ENCODE measurements at places on chromosomes 12 and 14.

GRCh38 chr12:119008691-119009221 lies 27.4 kb downstream of the SRRM4 start:
- no peak for DNase-seq

- DNase-seq = no peak
These were observed 1.7 kb upstream of the RAD52 start for GRCh38 chr12:951176-951575.

- DNase-seq = no peak
These were observed 12.8 kb downstream of the MAP3K9 start for GRCh38 chr14:70796551-70796950.

DNA sequence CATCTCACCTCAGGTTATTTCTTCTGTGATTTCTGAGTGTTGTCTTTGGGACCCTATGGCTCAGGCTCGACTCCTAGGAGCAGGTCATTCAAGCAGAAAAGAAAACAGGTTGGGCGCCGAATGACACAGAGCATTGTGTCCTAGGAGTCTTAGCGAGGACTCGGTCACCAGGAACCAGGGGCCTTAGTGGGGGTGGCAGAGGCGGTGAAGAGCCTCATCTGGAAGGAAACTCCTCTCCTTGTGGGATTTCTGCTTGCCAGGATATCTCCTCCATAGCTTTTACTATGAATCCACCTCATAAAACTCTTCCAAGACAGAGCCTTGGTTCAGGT lies 630 bp downstream of the PLEKHH1 start:
- DNase-seq = no peak

GRCh38 chr14:69696204-69696527 lies 70.8 kb upstream of the SRSF5 start:
- DNase-seq = no peak

DNA sequence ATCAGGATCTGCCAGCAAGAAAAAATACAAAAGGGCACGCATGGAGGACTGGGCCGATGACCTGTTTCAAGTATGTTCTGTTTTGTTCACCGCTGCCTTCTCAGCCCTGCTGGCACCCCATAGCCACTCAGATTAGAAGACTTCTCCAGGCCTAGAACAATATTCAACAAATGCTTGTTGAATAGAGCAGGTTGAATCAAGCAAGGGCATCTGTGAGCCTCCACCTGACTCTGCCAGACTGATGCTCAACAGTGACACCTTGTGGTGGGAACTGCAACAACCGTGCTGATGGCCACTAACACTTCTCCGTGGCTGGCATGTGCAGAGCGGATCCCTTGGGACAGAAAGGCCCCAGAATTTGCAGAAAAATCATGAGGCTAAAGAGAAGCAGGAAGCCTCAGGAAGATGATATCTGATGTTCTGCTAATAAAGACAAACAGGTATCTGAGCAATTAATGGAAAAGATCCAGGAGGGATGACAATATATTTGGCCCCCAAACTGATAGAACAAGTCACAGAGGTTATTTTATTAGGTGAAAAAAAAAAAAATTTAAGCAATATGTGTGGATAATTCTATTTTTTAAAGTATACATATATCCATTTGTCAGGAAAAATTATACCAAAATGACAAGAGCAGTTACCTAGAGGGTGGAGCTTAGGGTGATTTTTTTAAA lies 114.3 kb downstream of the KSR2 start:
- DNase-seq = peak; percentile 2

DNA sequence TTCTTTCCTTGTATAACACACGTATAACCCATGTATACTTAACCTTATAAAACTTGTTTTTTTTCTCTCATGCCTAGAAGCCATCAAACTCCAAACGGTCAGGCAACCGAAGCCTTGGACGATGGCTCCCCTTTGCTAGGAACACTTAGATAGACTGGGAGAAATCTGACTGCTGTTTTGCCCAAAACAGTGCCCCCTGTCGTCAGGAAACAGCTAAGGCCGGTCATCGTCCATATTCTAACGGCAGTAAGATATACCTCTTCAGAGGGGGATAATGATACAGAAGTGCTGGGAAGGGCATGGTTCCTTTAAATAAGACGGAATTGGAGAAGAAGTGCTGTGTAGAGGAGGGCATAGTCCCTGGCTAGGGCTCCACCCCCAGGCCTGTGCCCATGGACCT lies 130.5 kb downstream of the SLC41A2 start:
- no peak for DNase-seq

- no peak for DNase-seq
These were observed 10.1 kb downstream of the ANO6 start for GRCh38 chr12:45226021-45226420.

DNA sequence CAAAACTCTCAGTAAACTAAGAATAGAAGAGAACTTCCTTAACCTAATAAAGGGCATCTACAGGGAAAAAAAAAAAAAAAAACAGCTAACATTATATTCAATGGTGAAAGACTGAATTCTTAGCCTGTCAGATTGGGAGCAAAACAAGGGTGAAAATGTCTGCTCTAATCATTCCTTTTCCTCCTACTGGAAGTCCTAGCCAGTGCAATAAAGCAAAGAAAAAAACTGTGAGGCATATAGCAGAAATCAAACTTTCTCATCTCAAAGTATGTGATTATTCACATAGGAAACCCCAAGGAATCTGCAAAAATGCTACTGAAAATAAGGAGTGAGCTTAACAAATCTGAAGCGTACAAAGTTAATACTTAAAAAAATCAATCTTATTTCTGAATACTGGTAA lies 170.7 kb downstream of the NUAK1 start:
- no peak for DNase-seq

GRCh38 chr12:70652451-70652850 lies 15.2 kb upstream of the PTPRB start:
- no peak for DNase-seq

- no peak for DNase-seq
These were observed 44.2 kb upstream of the MANSC4 start for GRCh38 chr12:27824126-27824842.

- no peak for DNase-seq
These were observed 413.0 kb downstream of the GXYLT1 start for GRCh38 chr12:41731691-41732090.

DNA sequence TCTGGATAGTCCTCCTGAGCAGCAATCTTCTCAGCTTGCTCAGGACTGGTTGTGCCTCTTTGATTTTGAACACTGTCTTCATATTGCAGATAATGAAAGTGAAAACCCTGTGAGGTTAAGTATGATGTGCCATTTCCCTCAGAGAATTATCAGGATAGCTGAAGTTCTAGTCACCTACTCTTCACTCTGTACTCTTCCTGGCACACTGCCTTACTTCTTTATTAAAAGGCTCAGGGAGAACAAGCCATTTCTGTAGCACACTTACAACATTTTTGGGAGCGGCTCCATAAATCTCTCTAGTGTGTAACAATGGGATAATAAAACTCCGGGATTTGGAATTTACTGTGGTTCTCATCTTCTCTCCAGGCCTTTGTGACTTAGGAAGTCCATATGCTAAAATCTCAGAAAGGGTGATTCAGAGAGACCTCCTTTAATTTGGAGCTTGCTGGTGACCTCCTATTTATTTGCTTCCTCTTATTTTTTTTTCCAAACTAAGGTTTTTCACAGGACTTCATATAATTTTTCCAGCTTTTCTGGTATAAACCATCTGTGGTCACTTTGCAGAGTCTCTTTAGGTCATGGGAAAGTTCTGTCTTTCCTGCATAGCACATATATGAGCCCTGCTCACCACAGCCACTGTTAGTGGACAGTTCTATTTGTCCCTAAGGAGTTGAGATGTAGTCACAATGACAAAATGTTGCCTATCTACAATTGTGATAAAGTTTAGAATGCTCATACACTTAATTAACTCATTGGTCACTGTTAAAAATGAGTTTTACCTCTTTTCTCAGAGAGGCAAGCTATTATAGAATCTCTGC lies 53.5 kb upstream of the LDHB start:
- no peak for DNase-seq

DNA sequence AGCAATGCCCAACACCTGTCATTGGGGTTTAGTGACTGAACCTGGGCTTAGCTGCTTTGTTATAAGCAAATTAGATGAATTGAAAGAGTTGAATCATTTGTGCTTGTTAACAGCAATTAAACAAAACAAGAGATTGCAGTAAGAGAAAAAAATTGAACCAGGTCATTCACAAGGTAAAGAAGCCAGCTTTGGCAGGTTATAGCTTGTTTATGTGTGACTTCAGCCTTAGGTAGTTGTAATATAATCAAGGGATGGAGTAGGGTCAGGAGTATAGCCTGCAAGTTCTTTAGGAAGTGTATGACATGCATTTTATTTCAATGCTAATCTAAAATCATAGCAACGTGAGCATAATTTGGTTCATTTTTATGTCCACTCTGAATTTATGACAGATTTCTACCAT lies 63.4 kb upstream of the PLEKHG3 start:
- no peak for DNase-seq

DNA sequence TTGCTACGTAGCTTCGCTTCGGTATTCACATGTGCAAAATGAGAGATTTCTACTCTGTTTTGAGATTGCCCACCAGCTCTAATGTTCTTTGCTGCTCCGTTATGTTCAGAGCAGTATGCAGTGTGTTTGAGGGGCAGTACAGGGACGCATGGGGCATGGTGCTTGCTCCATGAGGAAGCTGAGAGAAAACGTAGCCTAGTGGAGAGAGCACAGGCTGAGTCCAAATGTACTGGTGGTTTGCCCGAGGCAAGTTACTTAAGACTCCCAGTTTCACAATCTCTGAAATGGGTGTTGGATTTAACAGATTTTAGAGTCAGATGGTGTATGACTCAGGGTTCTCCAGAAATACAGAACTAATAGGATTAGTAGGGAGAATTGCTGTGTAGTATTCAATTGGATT lies 310.5 kb downstream of the ETNK1 start:
- no peak for DNase-seq

DNA sequence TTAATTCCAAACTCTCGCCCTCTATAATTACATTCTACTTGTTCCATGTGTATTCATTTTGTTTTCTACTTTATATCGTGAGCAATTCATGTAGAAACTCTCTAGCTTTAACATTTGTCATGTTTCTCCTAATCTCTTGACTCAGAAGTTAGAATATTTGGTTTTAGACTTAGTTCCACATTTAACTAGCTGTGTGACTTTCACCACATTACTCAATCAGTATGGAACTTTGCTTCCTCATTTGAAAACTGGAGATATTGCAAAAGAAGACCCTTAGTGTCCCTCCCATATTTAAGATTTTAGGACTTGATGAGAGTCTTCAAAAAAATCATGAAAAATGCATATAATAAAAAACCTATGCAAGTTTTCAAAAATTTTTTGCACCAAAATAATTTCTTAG lies 447.5 kb downstream of the GXYLT1 start:
- DNase-seq = no peak

DNA sequence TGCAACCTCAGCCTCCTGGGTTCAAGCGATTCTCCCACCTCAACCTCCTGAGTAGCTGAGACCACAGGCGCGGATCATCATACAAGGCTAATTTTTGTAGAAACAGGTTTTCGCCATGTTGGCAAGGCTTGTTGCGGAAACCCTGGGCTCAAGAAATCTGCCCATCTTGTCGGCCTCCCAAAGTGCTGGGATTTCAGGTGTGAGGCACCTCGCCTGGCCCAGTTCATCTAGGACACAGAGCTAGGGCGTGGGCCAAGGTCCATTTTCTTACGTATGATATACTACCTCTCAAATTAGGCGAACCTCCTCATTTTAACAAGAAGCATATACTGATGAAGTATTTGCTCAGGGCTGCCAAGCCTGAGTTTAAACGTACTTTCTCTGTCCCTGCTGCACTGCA lies 2.1 kb downstream of the RPS29 start:
- DNase-seq = no peak

DNA sequence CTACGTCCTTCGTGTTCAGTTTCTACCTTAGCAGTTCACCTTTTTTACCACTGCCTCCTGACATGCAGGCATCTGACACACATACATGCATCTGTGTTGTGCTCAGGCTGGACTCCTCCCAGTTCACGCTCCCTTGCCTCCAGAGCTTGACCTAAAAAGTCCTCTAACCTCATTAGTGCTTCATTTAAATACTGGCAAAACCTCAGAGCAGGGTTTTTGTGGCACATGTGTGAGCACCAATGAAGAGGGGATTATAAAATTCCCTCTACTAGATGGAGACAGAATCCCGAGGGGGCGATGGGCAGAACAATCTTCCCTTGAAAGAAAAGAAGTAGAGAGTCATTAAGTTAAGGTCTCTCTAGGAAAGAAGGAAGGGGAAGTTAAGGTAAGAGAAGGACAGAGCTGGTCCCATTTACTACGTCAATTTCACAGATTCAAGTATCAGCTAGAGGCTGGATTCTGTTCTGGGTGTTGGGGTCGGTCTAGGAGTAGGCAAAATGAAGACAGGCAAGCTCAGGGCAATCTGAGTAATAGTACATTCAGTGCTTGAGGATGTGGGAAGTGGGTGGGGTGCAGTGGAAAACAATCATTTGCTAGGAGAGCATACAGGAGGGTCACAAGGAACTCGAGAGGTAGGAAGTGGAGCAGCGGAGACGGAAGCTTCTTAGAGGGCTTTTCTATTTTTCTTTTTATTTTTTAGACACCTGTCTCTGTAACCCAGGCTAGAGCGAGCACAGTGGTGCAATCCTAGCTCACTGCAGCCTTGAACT lies 7.5 kb downstream of the HAL start:
- no peak for DNase-seq

DNA sequence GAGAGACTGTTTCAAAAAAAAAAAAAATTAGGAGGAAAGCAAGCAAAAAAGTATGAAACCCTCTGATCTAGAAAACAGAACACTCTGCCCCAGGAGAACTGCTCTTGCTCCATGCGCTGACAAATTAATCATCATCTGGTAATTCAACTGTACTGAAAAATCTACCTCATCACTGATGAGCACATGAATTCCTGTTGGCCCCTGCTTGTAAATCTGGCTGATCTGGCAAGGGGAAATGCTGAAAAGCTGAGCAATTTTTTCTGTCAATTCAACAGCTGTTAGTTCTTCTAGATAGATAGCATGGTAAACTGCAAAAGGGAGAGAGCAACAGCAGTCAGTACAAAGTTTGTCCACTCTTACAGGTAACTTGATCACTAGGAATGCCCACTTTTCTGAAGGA lies 15.2 kb upstream of the CSRNP2 start:
- DNase-seq = no peak

DNA sequence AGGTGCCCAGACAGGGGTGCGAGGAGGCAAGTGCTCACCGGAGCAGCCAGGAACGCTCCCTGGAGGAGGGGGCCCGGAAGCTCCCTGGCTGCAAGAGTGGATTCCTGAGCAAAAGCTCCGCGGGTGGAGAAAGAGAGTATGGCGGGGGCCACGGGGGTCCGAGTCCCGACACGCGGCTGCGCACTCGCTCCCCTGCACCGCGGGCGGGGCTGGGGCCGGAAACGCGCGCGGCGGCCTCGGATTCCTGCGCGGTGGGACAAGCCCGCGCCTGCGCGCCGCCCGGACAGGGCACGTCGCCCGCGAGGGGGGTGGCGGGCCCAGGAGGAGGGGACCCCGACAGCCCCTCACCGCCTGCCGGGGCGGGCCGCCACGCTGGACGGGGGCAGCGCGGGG lies 27.8 kb upstream of the GPR132 start:
- no peak for DNase-seq

- DNase-seq = no peak
These were observed 94.0 kb downstream of the TMX1 start for GRCh38 chr14:51333901-51334521.

- DNase-seq = no peak
These were observed 883.9 kb downstream of the LRFN5 start for GRCh38 chr14:42490536-42490935.

Data from KG1 (cell line).